ENCODE measurements at places on chromosomes 1 and 21.
A peak's percentile ranks its signal among the peaks of the same experiment; 100 is the strongest.

DNA sequence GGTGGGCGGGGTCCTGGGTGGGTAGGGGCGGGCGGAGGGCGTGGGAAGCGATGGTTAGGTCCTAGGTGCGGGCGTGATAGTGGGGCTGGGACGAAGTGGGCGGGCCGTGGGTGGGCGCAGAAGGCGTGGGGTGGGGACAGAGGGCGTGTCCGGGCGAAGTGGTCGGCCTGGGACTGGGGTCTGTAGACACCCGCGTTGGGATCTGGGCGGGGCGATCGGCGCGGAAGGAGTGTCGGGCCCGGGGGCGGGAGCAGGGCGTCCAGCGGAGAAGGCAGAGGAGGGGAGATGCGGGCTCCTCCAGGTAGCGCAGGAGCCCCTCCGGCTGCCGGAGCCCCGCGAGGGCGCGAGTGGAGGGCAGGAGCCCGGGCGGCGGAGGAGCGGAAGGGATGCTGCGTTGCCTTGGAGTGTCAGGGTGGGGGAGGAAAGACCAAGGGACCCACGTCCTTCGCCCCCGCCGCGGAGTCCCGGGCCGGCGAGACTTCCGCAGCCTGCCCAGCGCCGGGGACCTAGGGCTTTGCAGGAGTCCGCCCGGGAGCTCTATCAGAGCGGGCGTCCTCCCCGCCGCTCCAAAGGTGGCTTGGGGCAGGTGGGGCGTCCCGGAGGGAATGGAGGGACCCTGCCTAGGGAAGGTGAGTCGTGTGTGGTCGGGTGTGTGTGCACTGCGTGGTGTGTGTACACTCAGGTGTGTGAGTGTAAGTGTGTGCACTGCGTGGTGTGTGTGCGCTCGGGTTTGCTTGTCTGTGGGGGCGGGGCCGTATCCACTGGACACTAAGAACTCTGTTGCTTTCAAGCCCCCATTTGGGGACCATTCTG lies 27.0 kb upstream of the PRSS38 start:
- DNase-seq: peak; percentile 82

DNA sequence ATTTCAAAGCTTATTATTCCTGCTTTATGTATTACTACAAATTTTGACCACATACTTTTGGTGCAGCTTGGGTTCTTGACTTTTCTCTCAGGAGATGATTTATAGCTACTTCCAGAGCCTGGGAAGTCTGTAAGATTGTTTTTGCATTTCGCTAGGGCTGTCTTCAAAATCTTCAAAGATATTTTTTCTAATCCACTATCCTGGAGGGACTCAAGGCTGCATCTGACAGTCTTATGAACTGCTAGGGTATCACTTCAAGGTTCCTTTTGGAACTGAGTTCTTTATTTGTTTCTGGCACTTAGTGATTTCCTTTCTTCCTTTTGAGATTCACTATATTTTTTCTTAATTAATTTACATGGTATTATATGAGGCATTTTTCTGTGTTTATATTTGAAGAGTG lies 90.0 kb upstream of the LYPLAL1 start:
- DNase-seq: no peak

DNA sequence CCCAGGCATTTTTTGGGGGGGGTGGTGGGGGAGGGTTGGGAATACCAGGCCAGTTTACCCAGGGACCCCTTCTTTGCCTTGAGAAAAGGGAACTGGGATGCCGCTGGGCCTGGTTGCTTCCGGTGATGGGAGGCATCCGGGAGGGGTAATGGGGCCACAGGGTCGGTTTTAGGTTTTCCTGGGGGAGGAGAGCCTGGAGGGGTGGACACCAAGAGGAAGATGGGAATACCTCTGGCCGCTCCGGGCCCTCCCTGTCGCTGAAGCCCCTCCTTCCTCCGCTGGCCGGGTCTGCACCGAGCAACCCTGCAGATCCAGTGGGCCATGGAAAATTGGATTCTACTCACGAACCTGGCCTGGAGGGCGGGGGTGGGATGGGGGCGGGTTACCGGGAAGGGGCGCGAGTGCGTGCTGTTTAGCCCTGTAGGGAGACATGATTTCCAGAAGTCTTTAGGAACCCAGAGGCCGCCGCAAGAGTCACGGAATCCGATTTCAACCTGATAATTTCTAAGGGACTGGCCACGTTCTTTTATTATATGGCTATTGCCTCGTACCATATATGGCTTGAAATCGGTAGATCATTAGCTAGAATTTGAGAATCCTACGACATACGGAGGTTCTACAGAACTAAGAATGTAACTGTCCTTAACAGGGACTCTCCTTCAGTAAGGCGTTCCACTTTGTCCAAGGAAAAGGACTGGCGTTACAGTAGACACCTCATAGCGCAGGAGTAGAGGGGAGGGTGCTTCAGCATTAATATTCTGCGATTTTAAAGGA lies 749 bp downstream of the AKIRIN1 start:
- DNase-seq: peak; percentile 41

GRCh38 chr1:230163205-230163604 lies 96.2 kb downstream of the GALNT2 start:
- DNase-seq: no peak

- no peak for DNase-seq
Observed at GRCh38 chr1:106875622-106876021, 180.9 kb upstream of the PRMT6 start.

DNA sequence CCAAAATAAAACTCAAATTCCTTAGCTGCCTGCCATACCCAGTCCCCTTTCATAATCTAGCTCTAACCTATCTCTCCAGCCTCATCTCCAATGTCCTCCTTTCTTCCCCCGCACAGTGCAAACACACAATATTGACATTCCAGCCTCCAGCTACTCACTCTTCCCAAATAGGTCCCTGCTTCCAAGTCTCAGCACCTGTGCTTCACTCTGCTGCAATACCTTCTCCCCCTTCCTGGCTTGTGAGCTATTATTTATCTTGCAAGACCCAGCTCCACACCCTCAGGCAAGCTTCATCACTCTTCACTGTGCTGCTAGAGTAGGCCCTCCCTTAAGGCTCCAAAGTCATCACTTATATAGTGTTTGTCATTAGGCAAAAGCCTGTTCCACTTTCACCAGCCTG lies 9.7 kb downstream of the PLPP3 start:
- DNase-seq: no peak

DNA sequence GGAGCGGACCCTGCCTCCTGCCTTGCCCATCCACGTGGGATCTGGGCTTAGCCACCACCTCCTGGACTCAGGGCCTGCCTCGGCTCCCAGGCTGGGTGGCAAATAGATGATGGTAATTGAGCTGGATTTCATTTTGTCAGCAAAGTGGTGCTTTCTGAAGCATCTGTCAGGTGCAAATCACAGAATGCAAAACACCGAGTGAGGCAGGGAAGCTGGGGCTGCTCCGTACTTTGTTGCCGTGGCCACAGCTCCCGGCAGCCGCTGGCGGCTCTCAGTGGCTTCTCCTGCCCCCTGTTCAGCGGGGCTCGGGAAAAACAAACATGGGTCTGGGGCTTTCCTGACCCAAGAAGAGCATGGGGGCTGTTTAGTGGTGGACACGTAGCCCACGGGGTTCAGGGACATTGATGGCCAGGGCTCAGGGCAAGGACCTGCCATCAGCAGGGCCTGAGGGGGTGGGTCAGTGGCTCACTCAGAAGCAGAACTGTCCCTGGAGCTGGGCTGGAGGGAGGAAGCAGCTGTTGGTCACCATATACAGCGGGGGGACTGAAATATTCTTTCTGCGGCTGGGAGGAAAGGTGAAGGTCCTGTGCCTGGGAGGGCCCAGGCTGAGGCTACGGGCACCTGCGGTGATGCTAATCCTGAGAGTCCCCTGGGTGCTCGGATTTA lies 130.0 kb upstream of the VAMP3 start:
- DNase-seq: no peak

GRCh38 chr1:36172017-36172747 lies 16.2 kb downstream of the MAP7D1 start:
- DNase-seq: no peak

GRCh38 chr1:189693140-189693539 lies 784.5 kb downstream of the BRINP3 start:
- no peak for DNase-seq

GRCh38 chr21:35394634-35395369 lies 345.7 kb upstream of the RUNX1 start:
- DNase-seq: no peak

DNA sequence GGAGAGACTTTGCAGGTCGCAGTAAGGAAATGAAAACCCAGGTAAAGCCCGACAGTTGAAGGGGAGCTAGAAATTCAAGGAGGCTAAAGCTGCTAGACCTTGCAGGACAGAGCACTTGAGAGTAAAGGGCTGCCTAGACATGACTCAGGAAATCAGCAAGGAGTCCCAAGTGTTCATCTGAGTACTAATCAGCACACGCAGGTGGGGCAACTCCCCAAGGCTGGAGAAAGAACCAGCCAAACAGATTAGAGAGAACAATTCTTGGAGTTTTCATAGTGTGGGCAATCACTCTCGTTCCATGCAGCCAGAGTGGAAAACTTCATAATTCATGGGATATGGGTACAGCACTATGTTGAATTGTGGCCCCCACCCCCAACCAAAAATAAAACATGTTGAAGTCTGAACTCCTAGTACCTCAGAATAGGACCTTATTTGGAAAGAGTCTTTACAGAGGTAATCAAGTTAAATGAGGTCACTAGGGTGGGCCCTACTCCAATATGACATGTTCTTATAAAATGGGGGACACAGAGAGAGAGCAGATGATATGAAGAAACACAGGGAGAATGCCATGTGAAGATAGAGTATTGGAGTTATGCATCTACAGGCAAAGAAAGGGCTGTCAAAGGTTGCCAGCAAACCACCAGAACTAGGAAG lies 28.0 kb downstream of the SYDE2 start:
- DNase-seq: no peak

- no peak for DNase-seq
Observed at GRCh38 chr1:167991546-167991945, 54.7 kb upstream of the MPC2 start.

- DNase-seq: no peak
Observed at GRCh38 chr1:183864611-183865010, 59.7 kb downstream of the RGL1 start.

DNA sequence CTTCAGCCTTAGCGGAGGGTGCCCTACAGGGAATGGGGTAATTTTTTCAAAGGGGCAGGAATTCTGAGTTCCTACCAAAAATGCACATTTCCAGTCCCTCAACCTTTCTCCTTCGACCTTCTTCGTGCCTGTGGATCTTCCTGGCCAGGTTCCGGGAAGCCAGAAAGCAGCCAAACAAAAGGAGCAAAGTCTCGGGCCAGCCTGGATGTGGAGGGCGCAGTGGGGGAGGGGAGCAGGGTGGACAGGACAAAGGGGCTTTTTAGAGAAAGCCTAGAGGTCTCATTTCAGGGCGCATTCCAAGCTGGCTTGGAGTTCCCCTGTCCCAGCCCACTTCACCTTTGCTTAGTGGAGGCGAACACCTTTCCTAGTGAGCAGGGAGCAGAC lies 2.9 kb upstream of the INAVA start:
- no peak for DNase-seq

DNA sequence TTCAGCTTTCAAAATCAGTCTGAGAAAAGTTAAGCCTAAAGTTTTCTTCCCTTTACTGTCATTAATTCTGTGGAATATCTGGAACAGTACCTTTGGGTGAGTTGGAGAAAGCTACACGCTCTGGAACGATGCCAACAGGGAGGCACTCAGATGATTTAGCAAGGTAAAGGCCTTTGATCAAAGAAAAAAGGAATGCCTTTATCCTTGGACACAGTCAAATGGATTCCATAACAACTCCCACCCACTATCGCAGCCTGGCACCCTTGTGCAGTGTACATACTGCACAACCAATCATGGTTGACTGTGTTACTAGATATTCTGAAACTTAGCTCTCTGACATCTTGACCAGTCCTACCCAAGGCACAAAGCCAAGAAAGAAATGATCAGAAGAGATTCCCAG lies 218.7 kb downstream of the PATJ start:
- no peak for DNase-seq

DNA sequence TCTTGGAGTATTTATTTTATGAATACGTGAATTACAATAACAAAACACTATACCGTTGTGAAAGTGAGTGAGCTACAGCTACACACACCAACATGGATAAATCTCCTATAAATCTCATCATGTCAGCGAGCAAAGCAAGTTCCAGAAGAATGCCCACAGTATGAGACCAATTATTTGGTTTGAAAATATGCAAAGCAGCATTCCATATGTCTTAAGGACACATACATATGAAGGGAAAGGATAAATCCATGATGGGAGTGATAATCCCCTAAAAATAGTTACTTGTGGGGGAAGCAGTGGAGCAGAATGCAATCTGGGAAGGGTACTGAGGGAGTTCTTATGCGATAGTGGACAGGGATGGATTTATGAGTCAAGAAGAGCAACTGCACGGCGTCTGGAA lies 261.3 kb downstream of the DISC1 start:
- DNase-seq: no peak

DNA sequence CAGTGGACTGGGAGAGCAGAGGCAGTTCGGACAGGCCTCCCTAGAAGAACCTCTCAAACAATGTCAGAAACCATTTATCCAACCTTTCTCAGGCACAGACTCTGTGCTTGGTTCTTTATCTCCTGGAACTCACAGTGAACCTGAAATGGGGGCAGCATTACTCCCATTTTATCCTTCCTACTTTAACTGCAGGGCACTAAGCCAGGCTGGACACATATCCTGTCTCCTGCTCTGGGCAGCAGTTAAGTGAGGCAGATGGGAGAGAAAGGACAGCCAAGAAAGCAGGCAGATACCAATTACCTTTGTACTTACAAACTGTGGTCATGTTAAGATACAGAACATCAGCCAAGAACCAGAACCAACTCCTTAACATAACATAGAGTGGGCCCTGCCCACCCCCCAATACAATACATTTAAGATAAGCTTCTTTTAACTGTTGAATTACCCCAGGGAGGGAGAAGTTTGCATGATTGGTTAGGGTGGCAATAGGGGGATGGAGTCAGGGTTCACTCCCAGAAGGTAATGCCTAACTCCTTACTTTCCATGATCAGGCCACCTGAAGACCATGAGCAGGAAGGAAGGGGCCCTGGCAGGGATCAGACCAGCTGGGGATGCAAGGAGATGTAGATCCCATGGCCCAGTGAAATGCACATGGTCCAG lies 10.9 kb downstream of the KDF1 start:
- DNase-seq: no peak

- no peak for DNase-seq
Observed at GRCh38 chr1:17611991-17612390, 72.5 kb downstream of the ARHGEF10L start.

DNA sequence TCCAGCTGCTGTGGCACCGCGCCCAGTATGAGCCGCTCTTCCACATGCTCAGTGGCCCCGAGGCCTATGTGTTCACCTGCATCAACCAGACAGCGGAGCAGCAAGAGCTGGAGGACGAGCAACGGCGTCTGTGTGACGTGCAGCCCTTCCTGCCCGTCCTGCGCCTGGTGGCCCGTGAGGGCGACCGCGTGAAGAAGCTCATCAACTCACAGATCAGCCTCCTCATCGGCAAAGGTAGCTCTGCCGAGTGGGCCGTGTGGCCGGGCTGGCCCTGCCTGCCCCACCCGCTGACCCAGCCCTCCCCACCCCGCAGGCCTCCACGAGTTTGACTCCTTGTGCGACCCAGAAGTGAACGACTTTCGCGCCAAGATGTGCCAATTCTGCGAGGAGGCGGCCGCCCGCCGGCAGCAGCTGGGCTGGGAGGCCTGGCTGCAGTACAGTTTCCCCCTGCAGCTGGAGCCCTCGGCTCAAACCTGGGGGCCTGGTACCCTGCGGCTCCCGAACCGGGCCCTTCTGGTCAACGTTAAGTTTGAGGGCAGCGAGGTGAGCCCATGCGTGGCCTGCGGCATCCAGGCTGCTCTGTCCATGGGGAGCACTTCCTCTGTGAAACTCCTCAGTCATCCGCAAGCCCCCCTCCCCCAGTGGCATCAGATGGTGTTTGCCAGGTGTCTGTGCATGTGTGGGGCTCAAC lies 64.2 kb downstream of the PIK3CD start:
- peak; percentile 78 for DNase-seq

GRCh38 chr1:19799230-19800075 lies at the start of gene TMCO4:
Gene TMCO4 (minus strand): TSS chr1:19799916. CDS start chr1:19780758, 19,158 bp downstream.
- peak; percentile 77 for DNase-seq
